ENCODE measurements at places on chromosomes 16 and 17.

DNA sequence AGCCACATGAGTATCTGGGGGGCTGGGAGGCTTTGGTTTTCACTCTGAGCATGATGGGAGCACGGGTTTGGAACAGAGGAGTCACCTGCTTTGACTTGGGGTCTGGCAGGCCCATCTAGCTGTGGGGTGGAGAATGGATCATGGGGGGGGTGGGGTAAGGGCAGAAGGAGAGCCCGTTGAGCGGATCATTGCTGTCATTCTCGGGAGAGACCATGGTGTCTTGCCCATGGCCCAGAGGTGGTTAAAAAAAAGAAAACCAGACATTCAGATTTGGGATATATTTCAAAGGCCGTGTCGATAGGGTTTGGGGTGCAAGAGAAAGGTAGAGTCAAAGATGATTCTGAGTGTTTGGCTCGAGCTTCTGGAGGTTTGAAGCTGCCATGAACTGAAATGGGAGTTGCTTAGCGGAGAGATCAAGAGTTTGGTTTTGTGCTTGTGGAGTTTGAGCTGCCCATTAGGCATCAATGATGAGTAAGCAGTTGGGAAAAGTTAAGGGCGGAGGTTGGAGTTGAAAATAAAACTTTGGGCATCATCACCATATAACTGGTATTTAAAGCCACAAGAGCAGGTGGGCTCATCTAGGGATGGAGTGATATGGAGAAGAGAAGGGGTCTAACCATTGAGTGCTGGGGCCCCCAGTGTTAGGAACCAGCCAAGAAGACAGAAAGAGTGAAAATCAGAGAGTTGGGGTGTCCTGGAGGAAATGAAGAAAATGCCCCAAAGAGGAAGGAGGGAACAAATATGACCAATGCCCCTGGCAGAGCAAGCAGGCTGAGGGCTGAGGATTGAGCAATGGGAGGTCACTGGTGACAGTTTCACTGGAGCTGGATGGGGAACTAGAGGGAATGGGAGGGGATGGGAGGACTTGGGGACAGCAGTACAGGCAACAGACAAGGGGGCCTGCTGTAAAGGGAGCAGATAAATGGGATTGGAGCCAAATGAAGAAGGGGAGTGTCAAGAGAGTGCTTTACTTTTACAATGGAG, 1.9 kb downstream of the NOD2 start:
- no peak for DNase-seq

DNA sequence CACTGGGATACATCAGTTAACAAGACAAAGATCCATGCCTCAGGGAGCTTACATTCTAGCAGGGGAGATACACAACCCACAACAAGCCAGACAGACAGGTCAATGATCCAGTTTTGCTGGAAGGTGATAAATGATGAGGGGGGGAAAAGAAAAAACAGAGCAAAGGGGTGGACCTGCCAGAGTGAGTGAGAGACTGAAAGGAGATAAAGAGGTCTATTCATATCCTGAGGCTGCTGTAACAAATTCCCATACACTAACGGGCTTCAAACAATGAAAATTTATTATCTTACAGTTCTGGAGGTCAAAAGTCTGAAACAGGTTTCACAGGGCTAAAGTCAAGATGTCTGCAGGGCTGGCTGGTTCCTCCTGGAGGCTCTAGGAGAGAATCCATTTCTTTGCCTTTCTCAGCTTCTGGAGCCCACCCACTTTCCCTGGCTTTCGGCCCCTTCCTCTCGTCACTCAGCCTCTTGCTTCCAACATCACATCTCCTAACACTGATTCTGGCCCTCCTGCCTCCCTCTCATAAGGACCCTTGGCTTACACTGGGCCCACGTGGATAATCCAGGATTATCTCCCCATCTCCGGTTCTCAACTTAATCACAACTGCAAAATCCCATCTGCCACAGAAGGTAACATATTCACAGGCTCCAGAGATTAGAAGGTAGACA, 81.5 kb downstream of the GAS7 start:
- no peak for DNase-seq

GRCh38 chr16:57409870-57410587, 5.5 kb downstream of the CCL17 start:
- no peak for DNase-seq

DNA sequence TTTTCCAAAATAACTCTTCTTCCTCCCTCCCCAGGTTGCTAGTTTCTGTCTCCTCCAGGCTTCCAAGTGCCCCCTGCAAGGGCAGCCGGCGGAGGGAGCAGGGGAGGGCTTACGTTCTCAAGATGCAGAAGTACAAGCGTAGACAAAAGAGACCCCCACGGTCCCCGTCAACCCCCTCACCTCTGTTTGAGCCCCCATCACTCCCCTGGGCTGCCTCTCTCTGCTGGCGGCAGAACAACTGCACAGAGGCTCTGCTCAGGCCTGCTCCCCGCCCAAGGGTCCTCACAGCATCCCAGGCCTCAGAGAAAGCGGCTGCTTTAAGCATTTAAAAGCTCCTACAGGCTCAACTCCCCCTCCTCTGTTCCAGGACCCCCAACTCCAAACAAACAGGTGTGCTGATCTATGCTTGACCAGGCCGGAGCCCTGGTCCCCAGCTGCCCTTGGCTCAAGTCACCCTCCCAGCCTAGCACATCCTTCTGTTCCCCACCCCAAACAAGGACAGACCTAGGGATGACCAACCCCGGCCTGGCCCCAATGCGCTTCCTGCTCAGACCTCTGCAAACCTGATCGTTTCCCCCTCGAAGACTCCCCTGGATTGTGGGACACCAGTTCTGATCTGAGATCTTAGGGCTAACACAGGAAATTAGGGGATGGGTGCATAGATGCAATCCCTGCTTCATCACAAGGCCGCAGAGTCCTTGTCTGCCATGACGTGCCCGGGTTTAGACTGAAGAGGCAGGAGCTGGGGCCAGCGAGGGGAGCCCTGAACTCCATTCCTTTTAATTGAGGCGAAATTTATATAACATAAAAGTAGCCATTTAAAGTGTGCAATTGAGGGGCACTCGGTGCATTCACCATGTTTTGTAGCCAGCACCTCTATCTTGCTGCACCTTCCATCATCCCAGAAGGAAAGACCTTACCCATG, 17.2 kb upstream of the RBFOX3 start:
- peak; percentile 13 for DNase-seq

DNA sequence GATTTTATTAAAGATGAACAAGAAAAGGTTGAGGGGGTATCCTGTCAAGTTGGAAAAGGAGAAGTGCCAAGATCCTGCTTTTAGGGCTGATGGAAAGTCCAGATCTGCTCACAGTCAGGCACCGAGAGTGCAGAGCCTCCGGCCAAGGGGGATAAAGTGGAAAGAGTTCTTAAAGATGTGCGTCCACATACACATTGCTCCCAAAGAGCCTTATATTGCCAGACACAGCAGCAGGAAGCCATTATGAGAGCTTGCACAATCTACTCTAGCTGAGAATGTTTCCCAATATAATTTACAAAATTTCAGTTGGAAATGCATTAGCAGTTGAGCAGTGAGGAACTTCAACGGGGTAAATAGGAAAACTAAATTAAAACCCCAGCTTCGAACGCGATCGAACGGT, 95.6 kb downstream of the SALL1 start:
- no peak for DNase-seq

GRCh38 chr17:28854457-28855335, at the start of gene ERAL1:
Gene ERAL1, plus strand, starts transcription at chr17:28855016. Its CDS starts 19 bp downstream, at chr17:28855035.
- DNase-seq: peak; percentile 92

DNA sequence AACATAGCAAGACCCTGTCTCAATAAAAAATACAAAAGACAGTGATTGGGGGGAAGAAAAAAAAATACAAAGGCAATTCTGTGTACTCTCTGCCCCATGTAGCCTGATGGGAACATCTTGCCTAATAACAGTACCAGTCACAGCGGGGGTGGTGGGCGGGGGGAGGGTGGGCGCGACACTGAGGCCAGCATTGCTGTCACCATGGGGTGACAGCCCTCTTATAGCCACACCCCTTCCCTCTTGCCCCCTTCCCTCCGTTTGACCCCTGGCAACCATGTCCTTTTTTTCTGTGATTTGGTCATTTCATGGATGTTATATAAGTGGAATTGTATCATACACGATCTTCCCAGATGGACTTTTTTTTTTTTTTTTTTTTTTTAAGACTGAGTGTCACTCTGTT, 80.9 kb downstream of the DNAH17 start:
- peak; percentile 38 for DNase-seq

- no peak for DNase-seq
These were observed 193.3 kb downstream of the IRX3 start for GRCh38 chr16:54093281-54093680.

GRCh38 chr17:61247439-61247838, 152.2 kb upstream of the TBX2 start:
- DNase-seq: no peak

- DNase-seq: no peak
These were observed 773 bp downstream of the CENPX start for GRCh38 chr17:82021900-82022309.

- no peak for DNase-seq
These were observed 234.5 kb downstream of the NTN1 start for GRCh38 chr17:9255833-9256232.

- no peak for DNase-seq
These were observed 221.6 kb downstream of the FTO start for GRCh38 chr16:53925526-53925925.

GRCh38 chr16:10383626-10384025, 2.2 kb upstream of the ATF7IP2 start:
- no peak for DNase-seq

DNA sequence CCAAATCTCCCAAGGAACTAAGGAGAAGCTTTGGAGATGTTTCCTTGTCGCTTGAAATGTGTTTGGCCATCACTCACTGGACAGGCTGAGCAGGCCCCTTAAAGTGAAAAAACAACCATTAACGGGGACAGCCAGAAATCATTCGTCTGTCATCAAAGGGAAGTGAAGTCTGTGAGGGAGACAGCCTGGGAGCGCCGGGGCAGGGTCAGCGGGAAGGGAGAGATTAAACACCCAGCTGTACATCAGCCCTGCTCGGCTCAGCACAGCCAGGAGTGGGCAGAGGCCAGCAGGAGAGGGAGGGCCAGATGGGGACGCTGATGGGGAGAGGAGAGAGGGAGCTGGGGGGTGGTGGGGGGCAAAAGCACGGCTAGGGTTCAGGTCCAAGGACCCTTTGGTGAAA, 105.1 kb downstream of the SDK2 start:
- no peak for DNase-seq

DNA sequence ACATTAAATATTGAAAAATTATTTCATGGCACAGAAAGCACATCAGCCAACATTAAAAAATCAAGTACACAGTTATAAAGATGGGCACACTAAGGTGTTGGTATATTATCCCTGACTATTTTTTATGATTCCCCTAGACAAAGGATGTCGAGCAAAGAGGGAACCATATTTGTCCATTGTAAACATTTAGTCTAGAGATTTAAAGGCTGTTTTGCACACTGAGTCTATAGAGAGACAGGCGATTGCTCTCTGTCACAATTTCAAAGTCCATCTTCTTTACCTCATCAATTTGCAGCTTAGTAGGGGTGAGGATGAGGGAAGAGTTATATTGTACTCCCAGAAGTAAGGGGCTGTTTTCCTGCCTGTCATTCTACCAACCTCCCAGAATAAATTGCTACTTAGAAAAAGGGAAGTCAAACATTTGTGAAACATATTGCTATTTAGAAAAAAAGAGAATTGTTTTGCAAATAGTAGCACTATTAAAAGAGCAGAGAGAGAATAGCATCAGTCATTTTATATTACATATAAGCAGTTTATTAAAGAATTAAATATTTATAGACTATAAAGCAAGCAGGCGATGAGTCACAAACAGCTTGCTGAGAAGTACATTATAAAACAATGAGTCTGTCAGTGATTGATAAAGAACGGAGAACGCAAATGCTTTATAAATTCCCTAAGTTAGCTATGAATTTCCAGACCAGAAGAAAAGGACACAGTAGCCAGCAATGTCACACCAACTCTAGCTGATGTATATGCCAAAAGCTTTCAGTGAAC, 270.6 kb upstream of the PMFBP1 start:
- DNase-seq: no peak

DNA sequence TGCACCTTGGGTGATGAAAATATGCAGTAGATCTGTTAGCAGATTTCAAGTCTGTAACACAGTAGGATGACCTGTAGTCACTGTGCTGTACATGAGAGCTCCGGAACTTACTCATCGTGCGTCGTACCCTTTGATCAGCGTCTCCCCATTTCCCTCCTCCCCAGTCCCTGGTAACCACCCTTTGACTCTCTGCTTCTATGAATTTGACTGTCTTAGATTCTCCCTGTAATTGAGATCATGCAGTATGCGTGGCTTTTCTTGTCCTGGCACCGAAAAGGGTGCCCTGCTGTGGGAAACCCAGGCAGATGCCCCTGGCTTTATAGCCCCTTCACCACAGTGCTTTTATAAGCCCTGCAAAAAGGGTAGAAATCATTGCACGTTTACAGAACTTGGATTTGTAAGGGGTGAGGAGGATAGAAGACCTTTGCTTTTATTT, 20.5 kb downstream of the CLEC16A start:
- DNase-seq: no peak

DNA sequence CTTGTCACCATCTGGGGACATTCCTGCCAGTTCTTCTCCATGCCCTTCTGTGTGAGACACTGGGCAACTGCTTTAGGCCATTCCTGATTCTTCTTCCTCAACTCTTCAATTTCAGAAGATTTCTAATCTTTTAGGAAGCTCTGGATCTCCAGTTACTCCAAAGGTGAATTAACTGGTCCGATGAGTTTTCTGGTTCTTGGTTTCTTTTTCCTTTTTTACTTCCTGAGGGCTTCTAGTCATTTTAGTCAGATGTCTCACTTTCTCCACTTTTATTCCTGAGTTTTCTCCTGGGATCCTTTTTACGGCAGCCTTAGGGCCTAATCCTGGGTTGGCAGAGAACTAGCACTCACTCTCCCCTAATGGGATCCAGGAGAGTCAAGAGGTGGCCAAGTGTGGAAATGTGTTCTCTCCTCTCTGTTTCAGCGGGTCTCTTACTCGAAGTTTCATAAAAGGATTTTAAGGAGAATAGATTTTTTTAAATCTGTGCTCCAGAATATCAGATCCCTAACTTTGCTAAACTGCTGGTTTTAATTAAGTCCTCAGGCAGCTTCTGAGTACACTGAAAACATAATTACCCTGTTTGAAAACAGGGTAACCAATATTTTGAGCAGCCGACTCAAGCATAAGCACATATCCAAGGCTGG, 107.6 kb downstream of the RMI2 start:
- DNase-seq: no peak

- no peak for DNase-seq
These were observed 17.8 kb downstream of the ACTG1 start for GRCh38 chr17:81494626-81495377.
